G401 (cell line): ENCODE measurements at places on chromosomes 13 and 19. TPM values are rescaled to one million over a fixed set of nuclear protein-coding genes. Genes with fewer than 3 reads are reported as not detected.

CCDC70 gene
- total RNA-seq: not detected in 2 replicates

ABHD8 gene
- 57.6 and 60.6 TPM in 2 replicates for total RNA-seq

RASIP1 gene
- total RNA-seq: 2.8 and 27.4 TPM in 2 replicates

CEACAM3 gene
- not detected in 2 replicates for total RNA-seq

FCGBP gene
- total RNA-seq: 0.55 and 0.61 TPM in 2 replicates

RNF225 gene
- total RNA-seq: not detected in 2 replicates

GIPC3 gene
- total RNA-seq: not detected in 2 replicates

EMP3 gene
- 73.8 and 83.8 TPM in 2 replicates for total RNA-seq

NLRP5 gene
- total RNA-seq: not detected in 2 replicates

RNF17 gene
- total RNA-seq: not detected in 2 replicates

HRC gene
- 4.6 and 7.2 TPM in 2 replicates for total RNA-seq

LIG1 gene
- 62.8 and 119 TPM in 2 replicates for total RNA-seq

AKAP8 gene
- total RNA-seq: 19.6 and 25.3 TPM in 2 replicates

CEACAM4 gene
- total RNA-seq: not detected in 2 replicates
